ENCODE measurements at places on chromosomes 5 and 9. TPM values are rescaled to one million over a fixed set of nuclear protein-coding genes. Genes with fewer than 3 reads are reported as not detected.

The WNT8A gene
- polyA plus RNA-seq = not detected

The SHISAL2B gene
- not detected for polyA plus RNA-seq

The PITX1 gene
- not detected for polyA plus RNA-seq

The PCDHGA9 gene
- not detected for polyA plus RNA-seq

The RANBP3L gene
- polyA plus RNA-seq = not detected

The SPINK7 gene
- not detected for polyA plus RNA-seq

The ECM2 gene
- not detected for polyA plus RNA-seq

The LRSAM1 gene
- polyA plus RNA-seq = 7.2 TPM

Measured in CD4-positive, CD25-positive, alpha-beta regulatory T cell (primary cell).